ENCODE measurements at places on chromosomes 1 and 21.

DNA sequence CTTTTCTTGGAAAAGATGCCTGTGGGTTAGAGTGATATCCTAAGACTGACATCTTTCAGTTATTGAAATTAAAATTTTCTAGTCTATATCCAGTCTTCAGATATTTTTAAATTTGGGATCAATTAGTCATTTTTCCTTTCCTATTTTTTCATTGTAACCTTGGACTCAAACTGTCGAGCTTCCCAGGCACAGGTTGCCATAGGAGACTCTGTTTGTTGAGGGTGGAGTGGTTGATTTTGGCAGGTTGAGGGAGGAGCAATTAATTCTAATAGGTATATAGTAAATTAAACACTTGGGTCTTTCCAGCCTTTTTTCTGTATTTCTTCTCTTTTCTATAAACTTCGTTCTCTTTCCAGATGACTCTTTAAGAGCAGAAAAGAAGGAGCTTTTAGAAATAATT, 326.8 kb downstream of the ASTN1 start:
- DNase-seq = no peak

DNA sequence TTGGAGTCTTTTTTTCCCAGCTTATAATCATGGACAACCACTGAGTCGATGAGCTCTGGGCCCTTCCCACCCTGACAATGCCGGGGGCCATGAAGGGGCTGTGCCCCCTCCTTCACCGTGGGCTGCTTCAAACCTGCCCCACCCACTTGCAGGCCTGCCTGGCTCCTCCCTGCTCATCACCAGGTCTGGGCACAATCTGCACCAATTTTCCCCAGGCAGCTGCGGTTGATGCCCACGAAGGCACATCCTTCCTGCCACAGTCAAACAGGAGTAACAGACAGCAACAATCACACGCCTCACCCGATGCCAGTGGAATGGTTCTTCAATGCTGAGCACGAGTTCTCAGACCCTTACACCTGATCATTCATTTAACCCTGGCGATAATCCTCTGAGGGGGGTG, 18.9 kb downstream of the PGLYRP3 start:
- no peak for DNase-seq

- DNase-seq = peak; percentile 93
These were observed 255.9 kb downstream of the HHAT start for GRCh38 chr1:210584439-210585113.

GRCh38 chr1:201217851-201218250, 27.2 kb downstream of the IGFN1 start:
- no peak for DNase-seq

- DNase-seq = no peak
These were observed 31.1 kb upstream of the POFUT2 start for GRCh38 chr21:45318556-45319404.
